ENCODE measurements at places on chromosomes 12 and 14.

DNA sequence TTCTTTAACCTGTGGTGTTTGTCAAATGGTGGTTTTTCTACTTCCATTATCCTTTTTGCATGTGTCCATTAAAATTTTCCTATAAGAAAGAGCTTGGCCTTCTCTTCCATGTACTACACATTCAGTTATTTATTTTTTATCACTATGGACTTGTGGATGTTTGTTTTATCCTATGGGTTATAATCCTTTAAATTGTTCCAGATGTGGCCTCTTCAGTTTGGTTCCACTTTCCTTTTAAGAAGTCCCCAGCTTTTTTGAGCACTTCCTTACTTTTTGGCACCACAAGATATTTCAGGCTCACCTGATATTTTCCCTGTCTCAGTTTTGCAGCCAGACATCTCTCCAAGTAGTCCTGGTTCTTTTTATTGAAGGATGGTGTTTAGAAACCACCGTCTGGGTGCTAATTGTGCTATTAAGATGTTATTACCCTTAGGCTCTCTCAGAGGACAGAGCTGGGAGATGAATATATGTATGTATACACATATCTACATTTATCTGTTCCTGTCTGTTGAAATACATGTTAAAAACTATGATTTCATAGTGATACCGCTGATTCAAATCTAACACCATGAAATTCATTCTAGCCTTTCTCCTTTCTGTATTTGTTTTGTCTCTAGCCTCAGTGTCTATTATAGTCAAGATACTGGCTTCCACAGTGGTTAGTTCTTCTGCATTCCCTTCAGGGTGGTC is 408.5 kb upstream of the RGS6 start:
- DNase-seq, result no peak

DNA sequence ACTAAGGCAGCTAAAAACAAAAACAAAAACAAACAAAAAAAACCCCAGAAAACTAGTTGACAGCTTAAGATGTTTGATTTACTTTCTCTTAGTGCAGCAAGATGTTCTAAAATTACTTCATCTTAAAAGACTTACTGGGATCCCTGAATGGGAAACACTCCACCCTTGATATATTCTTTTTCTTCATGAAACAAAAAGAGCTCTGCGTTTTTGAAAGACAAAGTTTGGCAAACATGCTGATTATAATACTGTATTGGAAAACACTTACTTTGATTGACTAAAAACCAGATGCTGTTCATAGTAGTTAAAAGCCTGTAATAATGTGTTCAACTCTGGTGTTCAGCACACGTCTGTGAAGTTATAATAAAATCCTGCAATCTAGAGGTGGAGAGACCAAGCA is 136.8 kb downstream of the SRGAP1 start:
- no peak for DNase-seq

GRCh38 chr14:54730156-54730961 is 163.4 kb downstream of the SAMD4A start:
- DNase-seq, result no peak

GRCh38 chr14:65751510-65751909 is 339.0 kb downstream of the FUT8 start:
- DNase-seq, result no peak

- no peak for DNase-seq
Observed at GRCh38 chr12:34348836-34349672, 326.8 kb downstream of the ALG10 start.

DNA sequence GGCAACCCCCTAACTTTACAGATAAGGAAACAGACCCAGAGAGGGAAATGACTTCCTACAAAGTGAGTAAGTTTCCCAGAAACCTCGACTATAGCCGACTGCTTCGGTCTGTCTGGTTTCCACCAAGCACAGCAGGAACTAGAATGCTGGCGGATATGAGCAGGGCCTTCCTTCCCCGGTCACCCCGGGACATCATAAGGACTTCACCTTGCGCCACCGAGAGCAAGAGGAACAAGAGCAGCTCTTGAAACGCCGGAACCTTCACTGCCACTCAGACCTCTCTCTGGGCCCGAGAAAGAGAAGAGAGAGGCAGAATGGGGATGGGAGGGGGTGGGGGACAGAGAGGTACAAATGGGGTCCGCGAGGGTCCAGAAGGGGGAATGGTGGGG is 29.4 kb upstream of the GPR68 start:
- no peak for DNase-seq

DNA sequence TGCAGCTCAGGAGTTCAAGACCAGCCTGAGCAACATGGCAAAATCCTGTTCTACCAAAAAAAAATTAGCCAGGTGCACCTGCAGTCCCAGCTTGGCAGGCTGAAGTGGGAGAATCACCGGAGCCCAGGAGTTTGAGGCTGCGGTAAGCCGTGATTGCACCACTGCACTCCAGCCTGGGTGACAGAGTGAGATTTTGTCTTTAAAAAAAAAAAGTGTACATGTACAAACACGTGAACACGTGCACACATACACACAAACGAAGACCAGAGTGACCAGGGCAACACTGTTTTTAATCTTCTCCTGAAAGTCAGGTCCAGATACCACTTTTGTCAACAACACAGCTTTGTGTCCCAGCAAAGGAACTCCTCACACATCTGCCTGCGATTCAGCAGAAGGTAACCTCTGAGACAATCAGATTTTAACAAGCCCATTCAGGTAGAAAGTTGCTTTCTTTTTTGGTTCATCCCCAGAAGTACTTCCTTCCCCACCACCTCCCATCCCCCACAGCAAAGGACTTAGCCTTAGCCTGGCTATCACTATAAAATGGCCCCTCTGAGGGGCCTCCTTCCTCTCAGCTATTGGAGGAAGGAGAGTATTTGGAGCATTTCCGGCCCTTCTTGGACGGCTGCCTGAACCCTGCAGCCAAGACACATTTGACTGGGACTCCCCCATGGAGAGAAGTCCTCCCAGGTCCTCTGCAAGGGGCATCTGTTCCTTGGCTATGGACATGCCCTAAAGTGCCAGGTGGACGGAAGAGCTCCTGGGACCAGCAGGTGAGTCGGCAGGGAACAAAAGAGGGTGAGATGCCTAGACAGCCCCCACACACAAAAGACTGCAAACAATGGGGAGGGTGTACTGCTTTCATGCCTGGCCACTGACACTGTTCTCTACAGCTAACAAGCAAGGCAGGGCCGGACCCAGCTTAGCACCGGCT is 9.8 kb downstream of the CTDSP2 start:
- no peak for DNase-seq

GRCh38 chr14:71287567-71287966 is 380.3 kb downstream of the PCNX1 start:
- DNase-seq, result no peak

GRCh38 chr14:64515053-64515452 is 10.5 kb downstream of the ZBTB1 start:
- DNase-seq, result no peak

DNA sequence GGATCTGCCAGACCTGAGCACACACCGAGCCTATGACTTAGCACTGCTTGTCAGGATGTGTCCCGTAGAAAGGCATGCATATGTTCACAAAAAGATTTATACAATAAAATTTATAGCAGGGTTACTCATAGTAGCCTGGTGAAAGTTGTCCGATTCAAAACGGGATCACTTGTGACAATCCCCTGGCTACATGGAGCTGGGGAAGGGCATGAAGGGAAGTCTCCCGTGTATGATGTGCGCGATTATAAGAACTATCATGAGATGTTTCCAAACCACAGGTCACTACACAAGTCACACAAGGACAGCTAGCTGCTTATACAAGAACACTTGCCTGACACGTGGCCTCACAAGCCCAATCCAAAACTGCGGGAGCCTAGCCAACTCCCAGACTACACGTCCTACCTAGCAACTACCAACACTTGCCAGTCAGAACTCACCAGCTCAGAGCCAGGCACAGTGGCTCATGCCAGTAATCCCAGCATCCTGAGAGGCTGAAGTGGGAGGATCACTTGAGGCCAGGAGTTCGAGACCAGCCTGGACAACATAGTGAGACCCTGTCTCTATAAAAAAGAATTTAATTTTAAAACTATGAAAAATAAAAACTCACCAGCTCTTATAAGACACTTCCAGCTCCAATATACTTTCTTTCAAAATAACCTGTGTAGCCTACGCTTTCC is 7.5 kb upstream of the CDCA4 start:
- no peak for DNase-seq

DNA sequence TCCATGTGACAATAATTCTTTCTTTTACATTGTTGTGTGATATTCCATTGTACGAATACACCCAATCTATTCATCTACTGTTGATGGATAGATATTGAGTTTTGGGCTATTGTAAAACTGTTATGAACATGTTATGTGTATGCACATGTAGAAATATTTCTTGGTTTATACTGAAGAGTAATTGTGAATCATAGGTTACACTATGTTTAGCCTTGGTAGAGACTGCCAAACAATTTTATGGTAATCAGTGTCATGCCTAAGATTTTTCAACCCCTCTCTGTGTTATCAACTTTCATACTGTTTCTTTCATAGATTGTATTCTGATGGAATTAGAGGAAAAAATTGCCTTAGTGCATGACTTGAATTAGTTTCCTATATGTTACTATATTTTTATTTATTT is 39.5 kb downstream of the FRMD6 start:
- no peak for DNase-seq

DNA sequence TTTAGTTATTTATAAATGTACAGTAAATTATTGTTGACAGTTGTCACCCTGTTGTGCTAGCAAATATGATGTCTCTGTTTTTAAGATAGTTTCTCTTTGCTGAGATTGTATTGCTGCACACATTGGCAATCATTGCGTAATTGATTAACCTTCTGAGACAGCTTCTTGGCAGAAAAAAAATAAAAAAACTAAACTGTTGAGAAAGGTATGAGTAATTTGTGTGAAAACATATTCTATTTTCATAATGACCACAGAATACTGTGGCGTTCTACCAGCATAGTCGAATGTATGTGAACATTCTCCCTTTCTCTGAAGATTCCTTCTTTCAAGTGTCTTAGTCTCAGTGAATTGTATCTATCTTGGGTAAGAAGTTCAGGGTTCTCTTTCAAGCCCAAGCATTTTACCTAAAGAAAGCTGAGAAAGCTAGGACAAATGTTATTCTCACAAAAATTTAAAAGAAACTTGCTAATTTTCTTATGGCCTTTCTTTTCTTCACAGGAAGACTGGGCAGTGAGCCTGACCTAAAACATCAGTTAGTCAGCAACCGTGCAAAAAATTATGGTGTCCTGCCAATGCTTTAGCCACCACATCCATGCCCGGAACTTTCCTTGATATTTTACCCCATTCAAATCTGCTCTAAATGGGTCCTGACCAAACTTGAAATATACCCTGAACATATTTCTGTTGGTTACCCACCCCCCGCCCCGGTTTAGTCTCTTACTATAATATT is 69.0 kb upstream of the REP15 start:
- no peak for DNase-seq

DNA sequence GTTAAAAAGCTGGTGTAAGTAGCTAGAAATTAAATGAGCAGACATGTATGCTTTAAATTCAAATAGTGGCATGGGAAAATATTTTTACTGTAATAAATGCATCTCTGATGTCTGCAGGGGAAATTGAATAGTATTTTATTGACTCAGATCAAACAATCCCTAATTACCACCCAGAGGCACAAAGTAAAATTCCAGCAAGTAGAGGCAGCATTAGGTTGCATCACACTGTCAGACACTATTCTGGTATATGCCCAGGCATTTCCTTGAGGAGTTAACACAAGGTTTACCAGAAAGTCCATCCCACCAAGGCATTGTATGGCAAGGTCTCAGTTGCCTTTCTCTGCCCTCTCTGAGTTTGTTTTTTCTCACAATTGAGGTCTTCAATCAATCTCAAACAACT is 201.6 kb upstream of the KITLG start:
- no peak for DNase-seq

GRCh38 chr12:70196811-70197281 is 46.4 kb upstream of the CNOT2 start:
- no peak for DNase-seq

DNA sequence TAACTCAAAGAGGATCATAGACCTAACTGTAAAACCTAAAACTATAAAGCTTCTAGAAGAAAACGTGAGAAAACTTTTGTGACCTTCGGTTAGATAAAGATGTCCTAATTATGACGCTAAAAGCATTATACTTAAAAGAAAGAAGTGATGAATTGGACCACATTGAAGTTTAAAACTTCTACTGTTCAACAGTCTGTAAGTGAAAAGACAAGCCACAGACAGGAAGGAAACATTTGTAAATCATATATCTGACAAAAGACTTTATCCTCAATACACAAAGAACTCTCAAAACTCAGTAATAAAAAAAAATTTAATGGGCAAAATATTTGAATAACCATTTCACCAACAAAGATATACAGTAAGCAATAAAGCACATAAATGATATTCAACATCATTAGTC is 344.3 kb downstream of the EGLN3 start:
- no peak for DNase-seq

DNA sequence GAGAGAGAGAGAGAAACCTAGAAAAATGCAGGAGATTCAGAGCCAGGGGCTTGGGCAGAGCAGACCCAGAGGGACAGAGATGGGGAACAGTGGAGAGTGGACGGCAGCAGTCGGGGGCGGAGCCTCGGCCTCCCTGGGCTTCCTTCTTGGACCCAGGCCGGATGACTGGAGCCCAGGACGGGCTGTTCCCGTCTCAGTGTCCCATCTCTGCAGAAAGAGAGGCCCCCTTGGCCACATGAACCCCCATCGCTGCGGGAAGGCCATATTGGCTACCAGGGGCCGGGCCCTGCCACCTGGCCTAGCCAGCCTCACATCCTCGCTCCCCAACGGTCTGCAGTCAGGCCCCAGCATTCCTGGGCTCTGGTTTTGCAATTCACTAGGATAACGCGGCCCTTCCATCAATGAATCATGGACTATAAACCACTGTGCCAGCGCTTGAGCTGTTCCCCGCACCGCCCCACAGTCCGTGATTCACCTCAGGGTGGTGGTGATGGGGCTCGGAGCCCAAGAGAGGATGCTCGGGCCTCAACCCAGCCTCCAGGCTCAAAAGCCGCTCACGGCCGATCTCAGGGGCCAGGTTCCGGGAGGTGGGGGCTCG is 116.5 kb downstream of the RFLNA start:
- no peak for DNase-seq

- DNase-seq, result no peak
Observed at GRCh38 chr14:68893566-68893965, 85.5 kb downstream of the ACTN1 start.

DNA sequence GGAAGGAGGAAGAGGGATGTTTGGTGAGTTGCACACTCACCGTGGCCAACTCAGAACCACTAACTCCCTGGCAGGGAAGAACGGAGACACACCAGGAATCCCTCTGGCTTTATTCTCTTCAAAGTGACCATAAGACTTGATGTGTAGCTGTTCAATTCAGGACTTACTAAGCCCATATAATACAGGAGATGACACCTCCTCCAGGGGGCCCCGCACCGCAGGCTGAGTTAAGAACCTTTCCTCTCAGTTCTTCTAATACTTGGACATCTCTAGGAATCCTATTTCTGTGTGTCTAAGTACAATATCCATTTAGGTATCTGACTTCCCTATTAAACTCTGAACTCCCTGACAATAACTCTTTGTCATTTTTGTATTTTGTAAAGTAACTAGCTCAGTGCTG is 49.5 kb downstream of the DCAF4 start:
- no peak for DNase-seq

DNA sequence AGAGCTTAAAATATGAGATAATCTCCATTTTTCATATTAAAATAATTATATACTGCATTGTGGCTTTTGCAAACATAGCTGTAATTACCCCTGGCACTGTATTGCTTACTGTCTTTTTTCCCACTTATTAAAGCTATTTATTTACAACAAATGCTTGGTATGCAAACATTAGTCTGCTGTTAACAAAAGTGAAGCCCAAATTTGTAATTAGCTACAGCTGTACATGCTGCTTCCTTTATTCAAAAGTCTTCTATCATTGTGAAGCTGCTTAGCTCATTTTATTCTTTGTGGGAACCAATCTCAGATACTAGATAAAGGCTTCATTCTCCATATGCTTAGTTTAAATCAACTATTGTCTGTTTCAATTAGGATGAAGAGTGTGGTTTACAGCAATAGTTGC is 425.8 kb upstream of the FOXG1 start:
- DNase-seq, result no peak
